ENCODE measurements at places on chromosomes 3 and 15.

GRCh38 chr15:59995568-59996297, 8.4 kb upstream of the FOXB1 start:
- DNase-seq: no peak

- peak; percentile 58 for DNase-seq
Observed at GRCh38 chr15:101167753-101168462, 83.9 kb downstream of the CHSY1 start.

DNA sequence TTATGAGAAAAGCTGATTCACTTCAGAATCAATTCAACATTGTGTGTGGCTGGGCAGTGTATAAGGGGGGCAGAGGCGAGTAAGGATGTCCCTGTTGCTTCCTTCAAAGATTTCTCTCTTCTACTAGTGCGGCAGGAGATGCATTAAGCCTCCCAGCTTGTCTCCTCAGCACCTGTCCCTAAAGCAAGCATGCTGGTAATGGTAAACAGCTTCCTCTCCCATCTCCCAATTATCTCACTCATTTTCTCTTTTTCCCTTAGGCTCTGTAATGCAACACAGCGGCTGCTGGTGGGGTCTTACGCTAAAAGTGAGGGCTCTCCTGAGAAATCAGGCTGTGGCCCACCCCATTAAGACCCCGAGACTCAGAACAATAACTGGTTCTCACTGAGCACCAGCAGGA, 306.4 kb upstream of the ROPN1 start:
- no peak for DNase-seq

DNA sequence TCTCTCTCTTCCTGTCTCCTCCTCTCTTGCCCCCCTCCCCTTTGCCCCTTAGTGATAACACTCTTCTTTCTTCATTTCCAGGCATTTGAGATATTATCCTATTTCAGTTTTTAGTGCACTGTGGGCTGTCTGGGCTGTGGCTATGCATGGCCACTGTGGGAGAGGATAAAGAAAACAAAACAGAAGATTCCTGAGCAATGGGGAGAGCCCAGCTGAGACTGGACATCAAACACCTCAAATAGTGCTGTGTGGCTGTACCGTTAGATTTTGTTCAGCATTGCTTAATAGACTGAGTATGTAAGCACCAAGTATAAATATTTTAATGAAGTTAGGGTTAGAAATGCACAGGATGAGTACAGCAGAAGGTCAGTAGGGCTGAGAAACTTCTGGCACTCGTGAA, 7.9 kb upstream of the GBE1 start:
- no peak for DNase-seq

DNA sequence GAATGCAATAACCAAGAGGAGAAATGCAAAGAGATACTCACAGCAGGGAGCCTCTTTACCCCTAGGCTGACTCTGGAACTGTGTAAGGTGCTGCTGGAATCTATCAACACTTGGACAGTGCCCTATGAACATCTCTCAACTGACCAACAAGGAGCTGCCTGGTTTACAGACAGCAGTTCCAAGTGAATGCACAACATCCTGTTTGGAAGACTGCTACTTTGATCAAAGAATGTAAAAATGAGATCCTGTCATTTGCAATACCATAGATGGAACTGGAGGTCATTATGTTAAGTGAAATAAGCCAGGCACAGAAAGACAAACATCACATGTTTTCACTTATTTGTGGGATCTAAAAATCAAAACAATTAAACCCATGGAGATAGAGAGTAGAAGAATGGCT, 136.3 kb downstream of the IMPG2 start:
- peak; percentile 67 for DNase-seq

DNA sequence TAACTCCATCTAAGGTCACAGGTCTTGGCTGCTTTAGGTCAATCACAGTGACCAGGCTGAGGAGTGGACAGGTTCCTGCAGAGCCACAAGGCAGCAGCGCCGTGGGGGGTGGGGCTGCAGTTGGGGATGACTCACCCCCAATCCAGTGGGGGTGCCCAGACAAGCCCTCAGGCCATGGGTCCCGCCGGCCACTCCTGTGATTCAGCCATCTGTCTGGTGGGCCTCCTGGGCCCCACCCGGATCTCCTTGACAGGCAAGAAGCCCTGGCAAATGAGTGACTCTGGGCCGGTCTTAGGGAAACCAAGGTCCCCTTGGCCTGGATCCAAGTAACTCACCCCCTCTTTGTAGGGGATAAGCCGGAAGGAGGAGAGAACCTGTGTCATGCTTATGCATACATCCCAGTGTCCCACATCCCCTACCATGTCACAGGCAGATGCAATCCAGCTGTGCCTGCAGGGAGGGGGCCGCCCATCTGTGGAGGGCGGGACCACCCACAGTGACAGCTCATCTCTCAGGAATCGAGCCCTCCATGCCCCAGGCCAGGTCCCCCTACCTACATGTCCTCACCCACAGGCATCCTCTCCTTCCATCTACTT, 495 bp upstream of the COL7A1 start:
- peak; percentile 84 for DNase-seq

DNA sequence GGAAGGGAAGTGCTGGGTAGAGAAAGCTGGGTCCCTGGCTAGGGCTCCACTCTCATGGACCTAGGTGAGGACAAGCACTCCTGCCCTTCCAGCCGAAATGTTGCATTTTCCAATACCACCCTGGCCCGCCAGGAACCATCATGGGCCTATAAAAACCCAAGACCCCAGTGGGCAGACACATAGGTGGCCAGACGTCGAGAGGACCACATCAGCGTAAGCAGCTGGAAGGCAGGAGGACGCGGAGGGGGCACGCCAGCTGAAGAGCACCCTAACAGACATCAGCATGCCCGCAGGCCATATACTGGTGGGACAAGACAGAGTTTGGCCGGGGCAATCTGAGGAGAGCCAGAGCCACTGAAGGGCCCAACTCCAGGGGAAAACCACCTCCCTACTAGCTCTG, 98.3 kb downstream of the GBE1 start:
- no peak for DNase-seq

DNA sequence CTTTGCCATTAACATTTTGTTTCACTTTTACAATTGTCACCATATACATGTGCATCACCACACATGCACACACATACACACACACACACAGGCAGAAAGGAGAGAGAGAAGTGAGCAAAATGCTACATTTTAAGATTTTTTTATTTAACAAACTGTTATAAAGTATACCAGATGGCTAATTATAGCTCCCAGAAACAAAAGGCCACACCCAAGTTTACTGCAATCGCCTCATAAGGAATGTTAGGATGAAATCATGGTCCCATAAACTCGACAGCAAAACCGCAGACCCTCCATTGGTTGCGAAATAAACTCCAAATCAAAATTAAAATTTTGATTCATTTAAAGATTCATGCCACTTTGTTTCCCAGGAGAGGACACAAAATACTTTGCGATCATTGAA, 16.1 kb upstream of the C15orf61 start:
- peak; percentile 95 for DNase-seq

DNA sequence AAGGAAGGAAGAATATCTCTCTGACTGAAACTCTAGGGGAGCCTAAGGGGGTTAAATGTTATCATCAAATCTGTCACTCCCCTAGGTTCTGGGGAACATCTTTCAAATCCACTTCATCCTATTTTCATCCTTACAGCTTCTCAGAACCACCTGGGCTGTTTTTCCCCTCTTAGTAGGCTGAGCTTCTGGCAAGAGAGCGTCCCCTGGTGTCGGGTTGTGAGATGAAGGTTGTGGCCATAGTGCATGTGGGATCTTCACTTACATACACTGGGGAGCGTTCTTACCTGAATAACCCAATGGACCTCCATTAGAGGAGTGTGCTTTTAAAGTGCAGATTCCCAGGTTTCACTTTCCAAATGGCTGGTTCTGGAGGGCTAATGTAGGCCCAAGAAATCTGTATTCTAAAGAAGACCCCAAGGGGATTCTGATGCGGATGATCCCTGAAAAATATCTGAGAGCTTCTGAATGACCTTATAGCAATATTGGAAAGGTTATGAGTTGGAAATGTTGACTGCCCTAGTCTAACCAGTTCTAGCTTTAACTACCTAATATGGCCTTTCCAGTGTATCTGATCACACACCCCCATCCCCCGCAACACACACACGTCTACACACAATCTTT, 663.7 kb downstream of the AGBL1 start:
- no peak for DNase-seq

DNA sequence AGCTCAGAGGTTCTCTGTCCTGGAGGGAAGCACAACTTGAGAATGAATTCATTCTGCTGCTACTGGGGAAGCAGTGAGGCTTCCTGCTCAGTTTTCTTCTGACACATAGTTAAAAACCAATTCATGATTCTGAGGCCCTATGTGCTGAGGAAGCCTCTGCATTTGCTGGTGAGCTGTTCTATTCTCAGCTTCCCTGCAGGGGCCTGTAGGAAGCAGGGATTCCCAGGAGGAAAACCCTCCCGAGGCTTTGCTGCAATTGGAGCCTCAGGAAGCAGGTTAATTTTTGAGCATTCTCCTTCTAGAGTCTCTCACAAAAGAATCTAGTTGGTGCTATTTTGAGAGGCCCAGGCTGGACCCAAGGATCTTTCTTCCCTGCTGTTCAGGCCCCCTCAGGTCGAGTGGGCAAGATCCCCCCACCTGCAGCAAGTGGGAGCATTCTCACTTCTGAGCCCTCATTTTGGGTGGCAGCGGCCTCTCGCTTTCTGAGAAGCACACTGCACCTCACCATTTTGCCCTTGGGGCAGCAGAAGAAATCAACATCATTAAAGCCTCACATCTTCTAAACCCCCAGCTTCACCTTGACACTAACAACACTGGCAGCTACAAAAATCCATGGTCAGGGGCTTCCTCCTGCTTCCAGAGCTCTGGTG, 197.5 kb upstream of the TSC22D2 start:
- no peak for DNase-seq

DNA sequence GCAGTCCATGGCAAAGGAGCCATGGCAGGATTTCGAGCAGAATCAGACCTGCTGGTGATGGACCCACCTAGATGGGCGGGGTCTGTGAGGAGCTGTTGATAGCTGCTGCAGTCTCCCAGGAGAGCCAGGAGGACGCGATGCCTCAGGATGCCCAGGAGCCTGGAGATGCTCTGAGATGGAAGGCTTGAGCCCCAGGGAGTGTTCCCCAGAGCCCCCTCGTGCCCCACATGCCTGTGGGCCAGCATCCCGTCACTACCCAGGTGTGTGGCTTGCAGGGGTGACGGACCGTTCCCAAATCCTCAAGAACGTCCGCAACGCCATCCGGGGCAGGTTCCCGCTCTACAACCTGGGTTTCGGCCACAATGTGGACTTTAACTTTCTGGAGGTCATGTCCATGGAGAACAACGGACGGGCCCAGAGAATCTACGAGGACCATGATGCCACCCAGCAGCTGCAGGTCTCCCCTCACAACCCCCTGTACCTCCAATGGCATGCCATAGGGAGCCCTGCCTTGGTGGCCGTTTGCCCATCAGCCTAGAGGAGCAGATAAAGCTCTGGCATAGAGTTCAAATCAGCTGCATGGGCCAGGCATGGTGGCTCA, 6.7 kb downstream of the ITIH1 start:
- no peak for DNase-seq

DNA sequence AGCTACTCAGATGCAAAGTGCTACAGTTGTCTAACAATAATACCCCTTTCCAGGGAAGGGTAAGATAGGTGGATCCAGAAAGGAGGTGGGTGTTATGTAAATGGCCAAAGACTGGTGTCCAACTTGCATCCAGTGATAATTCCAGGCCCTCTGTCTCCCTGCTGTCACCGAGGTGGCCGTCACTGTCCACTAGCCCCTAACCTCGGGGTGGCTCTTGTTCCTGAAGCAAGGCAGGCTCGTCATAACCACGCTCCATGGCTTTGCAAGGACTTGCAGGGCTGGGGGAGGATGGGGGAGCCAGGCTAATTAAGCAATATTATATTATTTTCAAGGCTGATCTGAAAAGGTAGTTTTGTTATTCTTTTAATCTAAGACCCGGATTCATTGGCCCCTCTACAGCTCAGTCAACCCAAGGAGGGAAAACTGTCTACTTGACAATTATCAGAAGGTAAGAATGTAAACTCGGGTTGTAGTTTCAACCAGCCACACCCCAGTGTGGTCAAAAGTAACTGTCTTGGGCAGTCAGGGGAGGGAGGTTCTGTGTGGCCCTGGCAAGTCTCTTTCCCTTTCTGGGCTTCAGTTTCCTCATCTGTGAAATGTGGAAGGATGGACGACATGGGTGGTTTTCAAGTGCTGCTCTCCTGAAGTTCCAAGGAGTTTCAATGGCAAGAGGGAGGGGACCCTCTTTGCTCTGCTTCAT, 220.1 kb upstream of the BHLHE40 start:
- DNase-seq: no peak

DNA sequence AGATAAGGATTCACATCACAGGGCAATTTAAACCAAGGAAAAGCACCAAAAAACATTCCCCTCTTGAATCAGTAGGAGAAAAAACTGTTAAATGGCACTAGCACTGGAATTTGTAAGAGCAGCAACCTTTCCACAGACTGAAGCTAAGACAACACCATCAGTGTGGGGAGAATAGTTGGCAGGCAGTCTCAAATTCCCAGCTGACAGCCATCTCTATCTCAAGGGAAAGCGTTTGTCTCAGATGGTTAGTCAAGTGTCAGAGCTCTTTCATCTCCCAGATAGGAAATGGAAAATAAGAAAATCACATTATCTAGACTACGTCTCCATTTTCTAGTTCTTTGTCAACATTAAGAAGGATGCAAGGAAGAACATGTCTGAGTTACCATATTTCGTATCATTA, 228.7 kb downstream of the WDR72 start:
- DNase-seq: no peak

DNA sequence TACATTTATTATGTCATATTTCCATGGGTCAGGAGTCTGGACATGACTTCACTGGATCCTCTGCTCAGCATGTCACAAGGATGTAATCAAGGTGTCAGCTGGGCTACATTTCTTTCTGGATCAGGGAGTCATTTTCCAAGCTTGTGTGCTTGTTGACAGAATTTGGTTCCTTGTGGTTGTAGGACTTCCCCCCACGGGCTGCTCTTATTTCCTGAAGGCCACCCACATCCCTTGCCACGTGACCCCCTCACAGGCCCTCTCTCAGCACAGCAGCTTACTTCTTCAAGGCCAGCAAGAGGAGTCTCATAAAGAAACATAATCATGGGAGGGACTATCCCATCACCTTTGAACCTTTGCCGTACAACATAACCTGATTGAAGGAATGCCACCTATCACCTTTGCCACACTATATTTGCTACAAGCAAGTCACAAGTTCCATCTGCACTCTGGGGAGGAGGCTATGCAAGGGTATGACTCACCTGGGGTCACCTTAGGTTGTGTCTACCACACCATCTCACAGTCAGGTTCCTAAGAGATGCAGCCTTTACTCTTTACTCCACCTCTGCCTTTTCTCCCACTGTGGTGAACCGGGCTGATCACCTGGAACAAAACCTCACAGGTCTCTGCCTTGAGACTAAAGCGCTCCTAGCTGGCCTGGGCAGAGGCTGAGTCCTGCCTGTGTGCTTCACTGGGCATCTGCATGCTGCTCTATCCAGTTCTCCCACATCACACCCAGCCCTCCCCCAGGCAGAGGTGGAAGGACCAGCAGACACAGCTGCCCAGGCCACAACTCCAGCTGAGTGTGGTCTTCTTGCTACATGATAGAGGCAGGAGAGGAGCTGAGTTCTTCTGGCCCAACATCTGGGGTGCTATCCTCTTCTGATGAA, 13.5 kb downstream of the RAB6B start:
- DNase-seq: no peak

DNA sequence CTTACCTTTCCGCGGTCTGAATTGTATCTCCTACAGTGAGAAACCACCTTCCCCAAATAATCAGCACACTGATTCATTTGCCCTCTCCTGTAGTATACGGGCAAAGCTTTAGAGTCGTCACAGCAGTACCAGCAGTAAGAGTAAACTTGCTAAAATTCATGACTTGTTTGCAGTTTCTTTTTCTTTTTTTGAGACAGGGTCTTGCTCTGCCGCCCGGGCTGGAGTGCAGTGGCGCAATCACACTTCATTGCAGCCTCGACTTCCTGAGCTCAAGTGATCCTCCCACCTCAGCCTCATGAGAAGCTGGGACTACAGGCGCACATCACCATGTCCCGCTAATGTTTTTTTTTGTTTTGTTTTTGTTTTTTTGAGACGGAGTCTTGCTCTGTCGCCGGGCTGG, 11.9 kb downstream of the SCAMP5 start:
- no peak for DNase-seq

Measured in AG10803 (cell line).